ENCODE measurements at places on chromosomes 1 and 21.

DNA sequence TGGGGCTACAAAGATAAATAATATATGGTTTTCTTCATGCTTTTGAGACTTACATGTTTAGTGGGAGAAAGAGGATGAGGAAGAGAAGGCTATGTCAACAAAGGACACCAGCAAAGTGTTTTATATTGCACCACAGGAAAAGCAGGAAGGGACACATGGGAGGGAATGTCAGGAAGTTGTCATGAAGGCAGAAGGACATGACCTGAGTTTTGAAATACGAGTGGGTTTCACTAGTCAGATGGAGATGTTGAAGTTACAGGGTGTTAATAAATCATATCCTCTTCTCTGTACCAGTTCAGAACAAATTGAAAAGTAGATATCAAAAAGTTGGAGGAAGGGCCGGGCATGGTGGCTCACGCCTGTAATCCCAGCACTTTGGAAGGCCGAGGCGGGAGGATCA, 18.2 kb upstream of the AGO1 start:
- no peak for DNase-seq

- DNase-seq: no peak
Measured at GRCh38 chr1:243343970-243344937, 88.4 kb downstream of the SDCCAG8 start.

- no peak for DNase-seq
Measured at GRCh38 chr1:41448821-41449220, 35.7 kb downstream of the EDN2 start.

DNA sequence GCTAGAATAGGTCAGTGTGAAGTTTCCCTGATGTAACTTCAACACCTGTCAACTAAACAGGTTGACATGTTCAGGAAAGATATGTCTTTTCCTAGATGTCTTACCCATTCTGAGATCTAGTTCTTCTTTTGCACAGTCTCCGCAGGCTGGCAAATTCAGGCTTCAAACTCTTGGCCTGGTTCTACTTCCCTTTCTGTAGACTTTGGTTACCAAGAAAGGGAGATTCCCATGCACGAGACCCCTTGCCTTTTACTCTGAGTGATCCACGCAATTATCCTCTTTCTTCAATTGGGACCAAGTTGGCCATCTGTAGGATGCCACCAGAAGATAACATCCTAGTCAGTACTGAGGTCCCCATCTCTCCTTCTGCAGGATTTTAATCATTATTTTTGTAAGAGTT, 2.0 kb downstream of the CFAP45 start:
- DNase-seq: no peak

- no peak for DNase-seq
Measured at GRCh38 chr1:184044603-184045376, 6.7 kb upstream of the TSEN15 start.

DNA sequence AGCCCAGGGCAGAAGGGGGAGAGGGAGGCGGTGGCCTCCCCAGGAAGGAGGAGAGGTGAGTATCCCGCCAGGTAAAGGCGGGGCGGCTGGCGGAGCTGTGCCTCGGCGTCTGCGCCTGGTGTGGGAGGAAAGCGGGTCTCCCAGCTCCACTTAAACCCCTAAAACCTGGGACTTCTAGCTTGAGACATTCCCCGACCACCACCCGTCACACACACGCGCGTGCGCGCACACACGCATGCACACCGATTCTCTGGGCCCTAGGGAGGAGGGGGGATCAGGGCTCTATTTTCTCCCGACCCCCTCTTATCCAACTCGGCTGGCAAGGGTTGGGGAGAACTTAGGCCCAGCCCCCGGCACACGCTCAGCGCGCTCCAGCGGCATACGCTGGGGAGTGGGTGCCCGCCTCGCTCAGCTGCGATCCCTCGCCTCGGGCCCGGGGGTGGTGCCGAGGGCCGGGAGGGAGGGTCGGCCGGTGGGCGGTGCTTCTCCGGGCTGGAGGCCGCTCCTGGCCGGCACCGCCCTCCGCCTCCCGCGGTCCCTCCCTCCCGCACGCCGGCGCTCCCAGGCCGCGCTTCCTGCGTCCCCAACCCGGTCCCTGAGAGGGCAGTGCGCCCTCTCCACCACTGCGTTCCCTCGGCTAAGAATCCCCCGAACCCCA, at the start of gene TMEM51:
TMEM51 (plus strand) TSS at position 564 of the 658 bp plus-strand sequence. CDS start 61,341 bp downstream, outside the sequence.
- DNase-seq: no peak

DNA sequence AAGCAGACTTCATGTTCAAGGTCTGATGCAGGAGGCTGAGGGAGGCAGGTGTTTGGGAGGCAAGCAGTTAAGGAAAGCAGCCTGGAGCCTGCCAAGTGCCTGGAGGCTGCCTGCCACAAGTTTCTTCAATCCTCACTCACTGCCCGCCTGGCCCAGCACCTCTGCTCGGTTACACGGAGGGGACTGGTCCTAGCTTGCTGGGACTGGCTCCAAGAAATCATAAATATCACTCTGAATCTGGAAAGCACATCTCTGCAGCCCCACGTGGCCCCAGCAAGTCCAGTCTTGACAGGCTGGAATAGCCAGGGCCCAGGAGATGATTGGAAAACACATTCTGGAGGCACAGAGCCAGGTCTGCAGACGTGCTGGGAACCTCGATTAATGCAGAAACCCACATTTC, 83.9 kb downstream of the BCAR3 start:
- DNase-seq: no peak

DNA sequence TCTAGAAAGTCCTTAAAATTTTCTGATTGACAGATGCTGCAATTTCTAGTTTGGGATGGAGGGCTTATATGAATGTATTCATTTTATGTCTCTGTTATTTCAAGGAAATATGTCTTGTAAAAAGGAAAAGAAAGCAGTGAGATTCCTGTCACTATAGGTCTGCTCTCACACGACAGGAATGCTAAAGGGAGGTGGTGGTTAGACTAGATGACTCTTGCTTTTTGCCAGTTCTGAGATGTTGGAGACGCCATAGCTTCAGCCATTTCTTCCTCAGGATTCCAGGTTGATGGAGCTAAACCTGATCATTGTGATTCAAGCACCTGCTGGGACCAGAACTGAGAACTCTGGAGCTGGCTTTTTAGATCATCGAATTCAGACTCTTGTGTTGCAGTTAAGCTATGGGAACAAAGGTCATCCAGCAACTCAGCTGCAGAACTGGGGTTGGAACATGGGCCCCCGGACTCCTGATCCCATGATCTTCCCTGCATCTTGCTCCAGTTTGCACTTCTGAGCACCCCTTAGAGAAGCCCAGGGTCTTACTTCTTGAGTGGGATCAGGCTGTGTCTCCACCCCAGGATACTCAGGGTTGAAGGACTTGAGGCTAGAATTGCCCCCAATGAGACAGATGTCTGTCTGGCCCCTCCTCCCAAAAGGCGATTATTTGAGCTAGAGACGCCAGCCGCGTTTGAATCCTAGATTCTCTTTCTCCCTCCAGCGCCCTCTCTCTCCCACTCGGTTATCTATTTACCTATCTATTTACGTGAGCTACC, 46.7 kb upstream of the FOXO6 start:
- no peak for DNase-seq

GRCh38 chr21:37771181-37771580, 145.1 kb downstream of the KCNJ6 start:
- no peak for DNase-seq

- no peak for DNase-seq
Measured at GRCh38 chr1:155076371-155076770, 2.3 kb upstream of the EFNA3 start.

Data from AG09319 (cell line).